Stimulated activated CD4-positive, alpha-beta T cell treated with anti-CD3 and anti-CD28 coated beads, Interleukin-15, amount 100 ng/mL, for 24 hours (primary cell): ENCODE measurements at places on chromosomes 4 and X.

- DNase-seq: no peak
These were observed 1390.9 kb downstream of the C4orf33 start for GRCh38 chr4:130486841-130487240.

- no peak for DNase-seq
These were observed 32.2 kb downstream of the DHRSX start for GRCh38 chrX:2468261-2469195.

- no peak for DNase-seq
These were observed 100.8 kb downstream of the DOCK11 start for GRCh38 chrX:118596390-118596789.

GRCh38 chrX:154824638-154825037, 9.8 kb downstream of the SMIM9 start:
- DNase-seq: no peak

DNA sequence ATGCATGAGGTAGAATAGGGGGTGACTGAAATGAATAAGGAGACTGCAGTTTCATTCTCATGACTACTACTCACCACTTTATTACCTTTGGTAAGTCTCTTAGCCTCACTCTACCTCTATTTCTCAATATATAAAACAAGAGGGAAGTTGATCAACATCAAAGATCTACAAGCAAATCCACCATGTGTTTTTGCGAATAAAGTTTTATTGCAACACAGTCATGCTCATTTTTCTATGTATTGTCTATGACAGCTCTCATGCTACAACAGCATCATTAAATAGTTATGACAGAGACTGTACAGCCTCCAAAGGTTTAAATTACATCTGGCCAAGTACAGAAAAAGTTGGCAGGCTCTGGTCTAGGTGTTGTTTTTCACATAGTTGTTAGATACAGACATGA, 72.6 kb upstream of the CPEB2 start:
- DNase-seq: no peak

GRCh38 chr4:42871671-42872290, 20.7 kb upstream of the GRXCR1 start:
- no peak for DNase-seq

DNA sequence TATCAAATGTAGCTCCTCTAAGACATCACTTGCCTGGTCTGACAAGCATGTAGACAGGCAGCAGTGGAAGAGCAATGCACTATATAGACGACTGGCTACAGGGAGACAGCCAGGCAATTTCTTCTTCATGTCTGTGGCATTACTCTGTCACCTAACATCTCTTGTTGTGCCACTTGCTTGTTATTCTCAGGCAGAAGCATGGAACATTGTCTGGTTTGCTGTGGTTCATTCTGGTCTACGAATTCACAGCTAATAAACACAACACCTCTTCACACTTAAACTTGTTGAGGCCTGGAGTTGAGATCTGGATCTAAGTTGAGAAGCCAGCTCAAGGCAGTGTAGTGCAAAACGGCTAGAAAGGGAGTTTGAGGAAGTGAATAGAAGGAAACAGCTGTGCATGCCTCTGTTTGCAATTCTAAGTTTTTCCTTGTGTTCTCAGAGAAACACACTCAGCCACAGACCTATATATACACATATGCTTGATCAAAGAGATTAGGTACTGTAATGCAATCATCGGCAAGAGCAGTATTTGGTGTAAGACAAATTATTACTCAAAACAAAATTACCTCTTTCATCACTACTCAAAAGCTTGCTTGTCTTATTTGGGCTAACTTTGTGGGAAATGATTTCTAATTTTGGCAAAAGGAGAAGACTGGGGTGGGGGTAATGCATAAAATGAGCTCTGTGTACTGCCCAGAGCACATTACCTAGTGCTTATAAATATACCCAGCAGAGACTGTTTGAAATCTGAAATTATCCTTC, 243.8 kb downstream of the PPP3CA start:
- DNase-seq: no peak

GRCh38 chr4:133555671-133556070, 406.6 kb downstream of the PCDH10 start:
- no peak for DNase-seq

GRCh38 chr4:169208090-169208455, 62.7 kb downstream of the SH3RF1 start:
- no peak for DNase-seq

- DNase-seq: peak; percentile 71
These were observed 405 bp upstream of the HS3ST1 start for GRCh38 chr4:11428899-11429698.

GRCh38 chr4:147822128-147822527, 90.2 kb downstream of the ARHGAP10 start:
- DNase-seq: no peak

DNA sequence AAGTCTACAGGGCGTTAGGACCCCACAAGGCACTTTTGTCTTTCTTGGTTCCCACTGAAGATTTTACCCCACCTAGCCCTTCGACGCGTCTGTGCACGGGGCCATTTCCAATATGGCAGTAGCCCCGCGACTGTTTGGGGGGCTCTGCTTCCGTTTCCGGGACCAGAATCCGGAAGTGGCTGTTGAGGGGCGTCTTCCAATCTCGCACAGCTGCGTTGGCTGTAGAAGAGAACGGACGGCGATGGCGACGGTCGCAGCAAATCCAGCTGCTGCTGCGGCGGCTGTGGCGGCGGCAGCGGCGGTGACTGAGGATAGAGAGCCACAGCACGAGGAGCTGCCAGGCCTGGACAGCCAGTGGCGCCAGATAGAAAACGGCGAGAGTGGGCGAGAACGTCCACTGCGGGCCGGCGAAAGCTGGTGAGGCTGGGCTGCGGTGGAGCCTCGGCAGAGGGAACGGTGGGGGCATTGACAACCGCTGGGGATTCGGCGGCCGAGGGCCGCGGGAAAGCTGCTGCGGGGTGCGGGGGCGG, at the start of gene USP11:
Gene USP11, plus strand, starts transcription at position 207 of the 530 bp plus-strand sequence. Its CDS starts 35 bp downstream, at position 242.
- peak; percentile 30 for DNase-seq

GRCh38 chr4:14669371-14669770, 332.9 kb upstream of the CPEB2 start:
- DNase-seq: no peak
